ENCODE measurements at places on chromosomes 7 and 10.

DNA sequence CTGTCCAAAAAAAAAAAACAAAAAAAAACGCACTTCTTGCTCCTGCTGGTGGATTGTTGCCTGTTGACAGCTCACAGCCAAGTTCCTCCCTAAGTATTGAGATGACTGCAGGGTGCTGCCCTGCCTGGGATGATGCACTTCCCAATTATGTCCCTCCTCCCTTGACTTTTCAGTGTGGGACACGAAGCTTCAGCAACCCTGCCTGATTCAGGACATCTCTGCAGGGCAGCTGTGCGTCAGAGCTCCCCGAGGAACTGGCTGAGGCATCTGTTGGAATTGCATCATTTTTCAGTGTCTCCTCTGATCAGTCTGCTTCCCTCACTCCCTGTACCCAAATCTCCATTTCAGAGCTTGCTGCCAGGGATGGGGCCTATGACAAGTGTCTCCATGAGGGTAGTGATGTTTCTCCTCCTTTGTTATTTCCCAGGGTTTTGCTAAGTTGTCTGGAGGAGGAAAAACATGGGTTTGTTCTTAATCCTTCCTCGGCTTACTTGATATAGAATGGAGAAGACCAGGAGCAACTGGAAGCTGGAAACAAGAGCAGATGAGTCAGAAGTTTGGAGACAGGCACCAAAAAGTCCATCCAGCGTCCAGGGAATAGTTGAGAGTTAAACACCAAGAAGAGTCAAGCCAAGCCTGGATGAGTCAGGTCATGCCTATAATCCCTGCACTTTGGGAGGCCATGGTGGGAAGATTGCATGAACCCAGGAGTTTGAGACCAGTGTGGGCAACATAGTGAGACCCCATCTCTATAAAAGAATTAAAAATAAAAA, 355.1 kb downstream of the GALNT17 start:
- DNase-seq = peak; percentile 87

DNA sequence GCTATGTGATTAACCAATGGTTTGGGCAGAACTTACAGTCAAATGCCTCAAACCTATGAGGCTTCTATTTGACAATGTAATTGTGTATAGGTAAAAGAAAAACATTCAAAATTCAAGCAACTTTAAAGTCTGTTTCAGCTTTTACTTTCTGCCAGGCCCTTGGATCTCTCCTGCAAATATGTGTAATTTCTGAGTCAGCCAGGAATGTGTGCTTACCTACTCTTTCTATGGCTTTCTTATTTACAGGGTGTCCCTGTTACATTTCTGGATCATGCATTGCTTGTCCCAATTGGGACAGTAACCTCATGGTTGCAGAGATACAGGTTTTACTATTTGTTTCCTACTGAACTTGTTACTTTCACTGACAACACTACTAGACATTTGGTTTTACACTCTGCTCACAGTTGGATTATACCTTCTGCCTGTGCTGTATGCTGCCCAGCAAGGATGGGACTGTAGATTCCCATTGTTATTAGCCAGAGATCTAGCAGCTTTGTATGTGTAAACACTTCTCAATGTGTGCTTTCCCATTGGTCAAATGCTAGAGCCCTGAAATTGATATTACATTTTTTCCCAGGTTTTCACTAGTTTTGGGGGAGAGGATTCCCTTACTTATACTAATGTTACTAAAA, 355.3 kb downstream of the ARL4A start:
- DNase-seq = no peak

DNA sequence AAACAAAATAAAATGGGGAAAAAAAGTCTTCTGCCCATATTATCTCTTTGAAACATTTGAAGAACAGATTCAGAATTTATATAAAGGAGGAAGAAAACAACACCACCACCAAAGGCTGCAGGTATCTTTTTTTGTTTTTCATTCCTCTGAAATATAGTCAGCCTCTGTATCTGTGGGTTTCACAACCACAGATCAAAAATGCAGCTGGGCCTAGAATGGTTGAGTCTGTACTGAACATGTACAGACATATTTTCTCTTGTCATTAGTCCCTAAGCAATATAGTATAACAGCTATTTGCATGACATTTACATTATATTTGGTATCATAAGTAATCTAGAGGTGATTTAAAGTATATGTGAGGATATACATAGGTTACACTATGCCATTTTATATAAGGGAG, 559.7 kb upstream of the LRRN3 start:
- no peak for DNase-seq

DNA sequence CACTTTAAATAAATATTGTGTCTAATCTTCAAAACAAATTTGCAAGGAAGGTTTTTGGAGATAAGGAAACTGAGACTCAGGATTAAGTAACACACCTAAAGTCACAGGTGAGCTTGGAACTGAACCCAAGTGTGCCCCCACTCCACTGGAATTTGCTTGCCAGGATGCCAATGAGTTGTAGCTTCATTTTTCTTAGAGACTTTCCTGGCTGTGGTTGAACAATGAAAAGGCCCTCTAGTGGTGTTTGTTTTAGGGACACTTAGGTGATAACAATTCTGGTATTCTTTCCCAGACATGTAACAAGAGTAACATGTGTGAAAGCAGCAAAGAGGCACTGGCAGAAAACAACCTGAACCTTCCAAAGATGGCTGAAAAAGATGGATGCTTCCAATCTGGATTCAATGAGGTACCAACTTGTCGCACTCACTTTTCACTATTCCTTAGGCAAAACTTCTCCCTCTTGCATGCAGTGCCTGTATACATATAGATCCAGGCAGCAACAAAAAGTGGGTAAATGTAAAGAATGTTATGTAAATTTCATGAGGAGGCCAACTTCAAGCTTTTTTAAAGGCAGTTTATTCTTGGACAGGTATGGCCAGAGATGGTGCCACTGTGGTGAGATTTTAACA, 1.5 kb downstream of the IL6 start:
- no peak for DNase-seq

- DNase-seq = no peak
Measured at GRCh38 chr7:133614251-133614650, 361.4 kb downstream of the EXOC4 start.

- DNase-seq = no peak
Measured at GRCh38 chr7:93894966-93895640, 4.5 kb upstream of the TFPI2 start.

GRCh38 chr7:116521046-116521664, 3.7 kb upstream of the CAV1 start:
- DNase-seq = no peak

DNA sequence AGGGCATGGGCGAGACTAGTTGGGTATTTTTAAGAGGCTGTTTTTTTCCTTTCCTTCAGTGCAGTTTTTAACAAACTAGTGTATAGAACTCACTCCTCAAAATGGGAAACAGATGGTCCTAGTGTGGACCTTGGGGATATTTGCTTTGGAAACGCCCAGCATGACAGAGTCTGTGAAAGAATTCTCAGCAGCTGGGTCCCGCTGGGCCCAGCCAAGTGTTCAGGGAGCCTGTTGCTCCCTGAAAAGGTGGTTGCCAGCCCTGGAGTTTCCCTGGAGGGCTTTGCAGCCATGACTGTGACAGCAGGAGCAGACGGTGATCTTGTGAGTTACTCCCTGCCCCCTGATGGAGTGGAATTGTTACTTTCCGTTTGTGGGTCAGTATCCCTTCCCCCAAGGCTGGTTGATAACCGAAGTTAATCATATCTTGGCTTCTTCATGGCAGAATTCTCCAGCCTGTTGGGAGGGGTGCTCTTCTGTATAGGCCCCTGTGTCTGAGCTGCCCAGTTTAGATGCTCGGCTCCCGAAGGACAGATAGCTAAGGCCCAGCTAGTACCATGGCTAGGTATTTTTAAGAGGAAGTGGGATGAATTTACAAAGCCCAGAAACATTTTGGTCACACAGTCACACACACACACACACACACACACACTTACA, 278.6 kb upstream of the HABP2 start:
- DNase-seq = peak; percentile 44

- no peak for DNase-seq
Measured at GRCh38 chr10:124348801-124349200, 69.9 kb downstream of the OAT start.

DNA sequence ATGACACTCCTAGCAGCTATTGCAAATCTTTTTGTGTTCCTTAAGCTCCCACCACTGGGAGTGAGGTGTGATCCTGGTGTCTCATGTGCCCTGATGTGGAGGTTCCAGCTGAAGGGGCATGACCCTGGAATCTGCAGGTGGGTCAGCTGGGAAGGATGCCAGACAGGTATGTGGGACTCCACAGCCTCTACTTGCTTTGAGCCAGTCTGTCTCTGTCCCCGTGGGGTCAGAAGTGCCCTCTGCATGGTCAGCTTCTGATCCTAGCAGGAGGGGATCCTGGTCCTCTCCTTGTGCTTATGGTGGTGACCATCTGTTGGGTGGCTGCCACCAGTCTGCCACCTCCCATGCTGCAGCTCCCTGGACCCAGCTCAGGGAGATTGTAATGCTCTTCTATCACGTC, 51.1 kb upstream of the COMTD1 start:
- no peak for DNase-seq

DNA sequence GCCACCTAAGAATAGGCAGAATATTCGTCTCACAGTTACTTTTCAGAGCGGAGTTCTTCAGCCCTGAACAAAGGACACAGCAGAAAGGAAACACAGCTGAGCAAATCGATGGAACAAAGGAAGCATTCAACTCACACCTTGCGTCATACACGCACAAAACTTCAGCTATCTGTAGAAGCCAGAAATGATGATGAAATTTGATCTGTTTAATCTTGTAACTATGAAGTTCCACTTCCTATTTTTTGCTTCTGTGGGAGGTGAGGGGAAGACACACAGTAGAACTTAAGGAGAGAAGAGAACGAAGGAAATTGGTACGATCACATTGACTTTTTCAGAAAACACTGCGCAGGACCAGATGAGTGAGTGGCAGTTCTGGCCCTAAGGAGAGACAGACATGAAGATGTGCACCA, 26.2 kb downstream of the FAM171A1 start:
- no peak for DNase-seq

GRCh38 chr7:102146122-102146521, 140.5 kb upstream of the SH2B2 start:
- DNase-seq = no peak

- no peak for DNase-seq
Measured at GRCh38 chr10:78366663-78367411, 333.2 kb downstream of the RPS24 start.

GRCh38 chr7:131072505-131073091, 255.1 kb upstream of the MKLN1 start:
- DNase-seq = no peak

Measured in fibroblast of skin of left biceps (primary cell).